ENCODE measurements at places on chromosomes 4 and X.

- DNase-seq = peak; percentile 58
Measured at GRCh38 chr4:36281384-36282106, at the start of gene DTHD1. TSS of gene DTHD1 (plus strand) at chr4:36281616. CDS start at chr4:36281759, 143 bp downstream.

GRCh38 chrX:3711331-3711917 lies 2.0 kb downstream of the PRKX start:
- no peak for DNase-seq

DNA sequence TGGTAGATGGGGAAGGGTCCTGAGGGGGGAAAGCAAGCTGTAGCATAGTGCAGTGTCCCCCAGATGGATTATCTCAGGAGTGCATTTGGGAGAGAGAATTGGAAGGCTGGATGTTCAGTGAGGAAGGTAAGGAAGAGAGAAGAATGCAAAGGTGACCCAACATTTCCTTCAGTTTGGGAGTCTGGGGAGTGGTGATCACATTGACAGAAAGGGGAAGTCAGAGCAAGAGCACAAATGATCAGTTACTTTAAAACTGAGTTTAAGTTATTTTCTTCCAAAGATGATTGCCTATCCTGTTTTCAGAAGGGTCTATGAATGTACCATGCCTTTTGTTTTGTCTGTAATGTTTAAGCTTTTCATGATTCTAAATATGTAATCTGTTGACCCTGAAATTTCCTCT lies 47.6 kb downstream of the ARHGAP10 start:
- no peak for DNase-seq

DNA sequence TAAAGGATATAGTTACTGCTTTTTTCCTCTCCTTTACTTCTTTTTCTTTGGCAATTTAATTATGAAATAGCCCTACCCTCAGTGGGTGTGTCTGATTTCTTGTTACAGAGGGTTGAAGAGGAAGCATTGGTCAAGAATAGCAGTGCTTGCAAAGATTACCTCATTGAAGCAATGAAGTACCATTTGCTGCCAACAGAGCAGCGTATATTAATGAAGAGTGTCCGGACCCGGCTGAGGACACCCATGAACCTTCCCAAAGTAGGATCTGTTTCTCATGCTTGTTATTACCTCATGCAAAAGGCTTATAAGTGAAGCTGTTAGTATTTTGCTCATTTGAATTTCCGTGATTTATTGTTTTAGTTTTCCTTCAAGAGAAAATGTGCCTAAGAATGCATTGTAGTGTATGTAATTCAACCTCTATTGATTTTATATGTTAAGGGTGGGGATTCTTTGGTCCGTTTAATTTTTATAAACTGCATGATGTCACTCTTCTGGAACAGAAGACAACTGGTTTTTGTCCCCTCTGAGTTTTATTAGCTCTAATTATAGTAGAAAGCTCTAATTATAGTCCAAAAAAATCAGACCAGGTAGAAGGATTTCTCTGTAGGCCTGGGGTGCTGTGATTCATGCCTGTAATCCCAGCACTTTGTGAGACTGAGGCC lies 27.9 kb upstream of the MSMO1 start:
- no peak for DNase-seq

DNA sequence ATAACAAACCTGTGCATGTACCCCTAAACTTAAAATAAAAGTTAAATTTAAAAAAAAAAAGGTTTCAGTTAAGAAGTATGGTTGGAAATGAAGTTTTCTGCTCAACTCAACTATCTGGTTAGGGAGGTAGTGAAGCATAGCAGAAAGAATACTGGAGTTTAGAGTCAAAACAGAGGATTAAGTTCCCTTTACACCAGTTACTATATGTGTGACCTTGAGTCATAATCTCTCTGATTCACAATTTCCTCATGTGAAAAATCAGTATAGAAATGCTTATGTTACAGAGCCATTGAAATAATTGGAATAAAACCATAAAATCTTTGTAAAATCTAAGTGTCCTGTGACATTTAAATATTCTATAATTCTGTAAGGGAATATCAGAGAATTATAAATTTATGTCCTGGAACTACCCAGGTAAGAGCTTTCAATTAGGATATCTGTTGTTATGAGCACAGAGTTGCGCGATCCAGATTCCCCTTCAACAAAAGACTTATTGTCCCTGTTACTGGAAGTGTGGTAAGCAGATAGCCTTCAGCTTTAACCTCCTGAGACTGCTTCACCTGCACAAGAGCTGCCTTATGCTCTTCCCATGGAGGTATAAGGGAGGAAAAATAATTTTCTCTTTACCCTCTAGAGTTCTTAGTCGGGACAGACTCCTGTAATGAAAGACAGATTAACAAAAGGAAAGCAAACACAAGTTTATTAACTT lies 203.8 kb upstream of the NRK start:
- no peak for DNase-seq

GRCh38 chr4:183620421-183620820 lies 38.6 kb downstream of the RWDD4 start:
- DNase-seq = no peak

DNA sequence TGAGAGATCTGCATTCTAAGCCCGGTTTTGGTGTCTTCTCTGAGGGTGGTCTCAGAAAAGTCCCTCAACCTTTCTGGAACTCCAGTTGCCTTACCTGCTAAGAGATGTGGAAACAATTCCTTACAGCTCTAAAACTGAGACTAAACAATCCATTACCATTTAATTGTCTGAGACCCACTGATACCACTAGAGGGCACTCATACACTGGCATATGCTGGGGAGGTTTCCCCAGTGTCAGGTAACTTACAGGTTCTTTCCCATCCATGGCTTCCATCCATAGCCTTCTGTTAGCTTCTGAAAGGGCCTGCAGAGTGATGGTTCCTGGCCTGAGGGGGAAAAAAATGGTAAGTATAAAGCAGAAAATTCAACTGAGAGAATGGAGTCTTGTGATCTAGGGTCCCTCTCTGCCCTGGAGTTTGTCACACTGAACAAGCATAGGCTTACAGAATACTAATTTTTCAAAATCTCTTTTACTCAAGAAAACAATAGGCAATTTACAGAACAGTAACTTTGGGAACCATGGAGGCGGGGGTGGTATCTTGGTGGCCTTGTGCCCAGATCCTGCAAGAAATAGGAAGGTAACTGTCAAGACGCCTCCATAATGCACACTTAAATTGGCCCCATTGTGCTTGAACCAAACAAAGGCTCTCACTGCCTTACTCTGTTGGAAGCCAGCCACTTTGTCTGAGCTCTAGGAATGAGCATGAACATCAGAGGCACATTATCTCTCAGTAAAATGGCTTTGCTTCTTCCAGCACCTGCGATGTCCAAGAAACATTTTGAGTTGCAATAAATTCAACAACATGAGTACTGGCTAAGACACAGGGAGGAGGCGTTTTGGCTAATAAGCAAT lies 236.1 kb downstream of the OPHN1 start:
- DNase-seq = no peak

GRCh38 chrX:69060631-69061408 lies 104.4 kb downstream of the PJA1 start:
- no peak for DNase-seq

GRCh38 chrX:70432936-70433847 lies 10.1 kb downstream of the GDPD2 start:
- no peak for DNase-seq

DNA sequence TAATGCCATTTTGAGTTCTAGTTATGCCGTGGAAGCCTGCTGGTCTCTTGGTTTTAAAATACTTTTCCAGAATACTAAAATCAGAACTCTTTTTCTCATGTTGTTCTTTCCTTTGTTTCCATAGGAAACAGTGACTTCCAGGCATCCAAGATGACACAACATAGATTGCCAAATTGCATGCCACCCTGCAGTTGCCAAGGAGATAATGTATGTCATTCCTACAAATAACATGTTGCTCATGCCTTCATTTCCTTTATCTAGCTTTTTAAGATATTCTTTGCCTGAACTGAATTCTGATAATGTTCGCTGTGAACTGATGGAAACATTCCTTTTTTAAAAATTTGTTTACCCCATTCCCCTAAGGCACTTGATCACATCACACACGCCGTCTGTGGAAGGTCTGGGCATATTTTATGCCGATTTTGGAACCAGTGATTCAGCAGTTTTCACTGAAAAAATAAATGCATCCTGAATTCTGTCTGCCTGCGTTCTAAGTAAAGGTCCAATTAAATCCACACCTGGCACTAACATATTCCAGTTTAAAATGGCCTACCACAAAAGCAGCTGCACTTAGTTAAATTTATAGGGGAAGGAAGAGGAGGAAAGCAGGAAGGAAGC lies 38.0 kb upstream of the COX7B2 start:
- no peak for DNase-seq

- DNase-seq = no peak
Measured at GRCh38 chr4:48205107-48205506, 64.5 kb downstream of the TEC start.

DNA sequence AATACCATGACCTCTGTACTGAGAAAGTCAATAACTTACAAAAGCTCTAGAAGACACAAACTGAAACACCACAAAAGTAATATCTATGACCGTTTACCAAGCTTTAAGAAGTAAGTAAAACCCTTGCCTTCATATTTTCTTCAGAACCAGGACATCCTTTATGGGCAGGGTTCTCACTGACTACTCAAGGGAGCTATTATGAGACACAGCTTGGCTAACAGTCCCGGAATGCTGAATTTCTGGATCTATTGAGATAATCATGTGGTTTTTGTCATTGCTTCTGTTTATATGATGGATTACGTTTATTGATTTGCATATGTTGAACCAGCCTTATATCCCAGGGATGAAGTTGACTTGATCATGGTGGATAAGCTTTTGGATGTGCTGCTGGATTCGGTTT lies 19.9 kb upstream of the CDS1 start:
- DNase-seq = no peak

GRCh38 chr4:37978248-37978924 lies 18.2 kb downstream of the PTTG2 start:
- DNase-seq = peak; percentile 22

- DNase-seq = no peak
Measured at GRCh38 chr4:173420324-173420752, 21.4 kb upstream of the SCRG1 start.

DNA sequence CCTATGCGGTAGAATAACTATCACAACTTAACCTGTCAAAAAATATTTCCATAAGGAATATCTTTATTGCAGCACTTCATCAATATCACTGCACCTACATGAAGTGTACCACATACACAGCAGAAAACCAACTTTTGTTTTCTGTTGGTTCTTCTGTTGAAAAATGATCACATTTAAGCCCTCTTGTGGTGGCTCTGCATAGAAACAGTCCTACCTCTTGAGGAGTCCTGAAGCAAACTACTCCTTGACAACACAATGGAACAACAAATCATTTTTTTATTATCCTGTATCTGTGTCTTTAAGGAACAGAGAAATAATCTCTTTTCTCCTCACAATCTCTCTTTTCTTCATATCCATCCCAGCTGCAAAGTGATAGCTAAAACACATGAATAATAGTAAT lies 39.8 kb upstream of the ATOH1 start:
- DNase-seq = no peak

DNA sequence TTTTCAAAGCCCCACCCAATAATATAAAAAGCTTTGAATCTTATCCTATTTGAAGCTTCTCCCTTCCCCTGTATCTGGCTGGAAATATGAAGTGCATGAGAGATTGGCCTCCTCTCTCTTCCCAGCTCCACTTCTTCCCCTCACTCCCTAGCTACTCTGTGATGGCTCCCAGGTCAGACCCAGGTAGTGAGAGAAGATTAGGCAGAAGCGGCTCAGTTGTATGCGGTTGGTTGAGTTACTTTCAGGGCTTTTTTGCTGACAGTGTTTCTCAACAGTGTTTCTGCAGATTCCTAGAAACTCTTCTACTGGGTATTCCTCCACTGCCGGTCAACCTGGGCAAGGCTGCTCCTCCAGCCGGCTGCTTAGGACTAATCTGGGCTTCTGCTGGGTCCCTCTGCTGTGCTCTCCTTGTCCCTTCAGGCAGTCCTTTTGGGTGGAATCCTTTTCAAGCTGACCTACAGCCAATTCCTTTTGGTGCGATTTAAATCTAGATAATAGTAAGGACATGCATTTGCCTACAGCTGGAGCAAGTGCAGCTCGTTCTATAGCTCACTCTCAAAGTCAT lies 87.4 kb upstream of the SLC7A11 start:
- no peak for DNase-seq

GRCh38 chr4:88219099-88219498 lies 60.7 kb upstream of the ABCG2 start:
- no peak for DNase-seq

DNA sequence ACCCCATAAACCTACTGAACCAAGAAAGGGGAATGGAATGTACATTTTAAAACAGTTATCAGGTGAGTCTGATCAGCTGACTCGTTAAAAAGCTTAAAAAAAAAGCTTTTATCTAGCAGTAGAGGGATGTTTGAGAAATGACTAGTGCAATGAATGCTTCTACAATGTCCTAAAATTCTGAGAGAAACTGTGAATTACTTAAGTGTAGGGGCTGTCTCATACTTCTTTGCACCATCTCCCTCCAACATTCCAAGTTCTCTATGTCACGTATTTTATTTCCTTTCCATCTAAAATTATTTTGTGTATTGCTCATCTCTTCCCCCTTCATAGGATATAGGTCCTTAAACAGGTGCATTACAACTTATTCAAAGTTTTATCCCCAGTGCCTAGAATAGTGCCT lies 11.9 kb upstream of the AREG start:
- no peak for DNase-seq

DNA sequence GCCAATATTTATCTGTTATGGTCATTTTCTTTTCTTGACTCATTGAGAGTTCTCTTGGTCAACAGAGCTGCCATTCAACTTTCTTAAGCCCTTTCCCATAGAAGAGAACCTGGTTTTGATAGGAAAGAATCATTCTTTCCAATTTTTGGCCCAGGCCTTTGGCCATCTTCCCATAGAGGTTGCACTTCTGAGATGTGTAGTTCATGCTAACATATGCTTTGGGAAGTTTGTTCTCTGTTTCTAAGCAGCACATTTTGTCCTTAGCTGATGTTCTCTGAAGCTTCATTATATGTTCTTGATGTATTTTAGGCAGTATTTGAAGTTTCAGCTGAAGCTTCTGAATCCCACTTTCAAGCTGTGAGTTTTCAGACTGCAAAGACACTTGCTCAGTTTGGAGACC lies 161.1 kb downstream of the VEGFC start:
- DNase-seq = no peak

GRCh38 chr4:3193531-3194203 lies 55.3 kb upstream of the MSANTD1 start:
- no peak for DNase-seq

- DNase-seq = no peak
Measured at GRCh38 chr4:156933633-156934258, 37.9 kb downstream of the PDGFC start.

- DNase-seq = no peak
Measured at GRCh38 chr4:169215656-169216055, 55.1 kb downstream of the SH3RF1 start.

DNA sequence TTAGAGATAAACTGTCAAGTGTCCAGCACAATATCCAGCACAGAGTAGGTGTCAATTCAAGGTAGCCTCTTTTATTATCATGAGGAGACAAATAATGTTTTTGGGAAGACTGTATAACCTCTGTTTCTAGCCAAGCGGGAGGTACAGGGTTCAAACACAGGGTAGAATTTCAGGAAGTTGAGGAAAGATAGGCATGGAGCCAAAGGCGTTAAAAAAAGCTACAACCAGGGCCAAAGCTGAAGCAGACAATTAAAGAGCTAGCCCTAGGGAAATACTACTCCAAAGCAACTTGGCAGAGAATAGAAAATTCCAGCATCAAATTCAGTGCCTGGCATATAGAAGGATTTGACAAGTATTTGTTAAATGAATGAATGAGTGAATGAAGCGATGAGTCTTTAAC lies 40.0 kb upstream of the CASK start:
- DNase-seq = no peak

- no peak for DNase-seq
Measured at GRCh38 chr4:2040391-2041238, 18.5 kb upstream of the NAT8L start.

- DNase-seq = no peak
Measured at GRCh38 chr4:145870155-145871020, 68.2 kb downstream of the ZNF827 start.

- DNase-seq = no peak
Measured at GRCh38 chrX:129099207-129099606, 424.1 kb downstream of the SMARCA1 start.

All from T-helper 2 cell treated with Interferon-gamma antibody and Interleukin-4, amounts not matched to agents 5 μg/mL and 100 μg/mL, for 36 hours (primary cell).